K562 (cell line): ENCODE measurements at places on chromosomes 13 and 19. TPM values are rescaled to one million over a fixed set of nuclear protein-coding genes. Genes with fewer than 3 reads are reported as not detected.

- no peak for DNase-seq
- H3K27me3 ChIP-seq: no peaks in the 10 kb centered on the region
- H3K4me3 ChIP-seq: no peak overlapping the region
- no peaks in the 10 kb centered on the region for H3K36me3 ChIP-seq
- no peak overlapping the region for H3K27ac ChIP-seq
Measured at GRCh38 chr13:42485272-42485671, 88.7 kb upstream of the TNFSF11 start.

Gene GNG7
- polyA plus RNA-seq: 0.07 TPM in 1 of 2 replicates, not detected in the other

DNA sequence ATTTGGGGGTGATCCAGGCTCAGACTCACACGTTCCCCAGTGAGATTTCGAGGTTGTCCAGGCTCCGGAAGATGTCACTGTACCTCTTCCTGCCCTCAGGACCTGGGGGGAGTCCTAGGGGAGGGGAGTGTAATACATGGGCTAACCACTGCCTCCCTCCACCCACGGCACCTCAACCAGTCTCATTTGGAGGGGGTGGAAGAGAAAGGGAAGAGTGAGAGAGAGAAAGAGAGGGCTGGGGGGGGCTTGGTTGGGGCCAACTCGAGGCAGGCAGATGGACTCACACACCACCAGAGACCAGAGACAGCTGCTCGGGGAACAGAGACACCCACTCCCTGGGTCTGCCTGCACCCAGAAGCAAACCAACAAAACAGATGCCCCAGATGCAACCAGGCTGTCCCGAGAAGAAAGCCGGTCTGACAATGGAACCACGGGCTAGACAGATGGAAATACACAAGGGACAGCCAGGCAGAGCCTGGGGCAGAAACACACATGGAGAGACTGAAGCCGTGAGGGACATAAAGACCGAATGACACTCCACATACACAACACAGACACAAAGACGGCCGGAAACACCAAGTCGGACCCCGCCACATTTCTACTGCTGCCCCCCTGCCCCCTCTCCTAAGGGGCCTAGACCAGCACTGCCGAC lies 825 bp downstream of the GMIP start:
- H3K4me3 ChIP-seq: peak overlapping the region; percentile 84
- H3K27ac ChIP-seq: peak overlapping the region; percentile 75
- DNase-seq: peak; percentile 16
- peaks cover 3% of the 10 kb centered on the region; the same call in 1 of the 3 replicates for H3K4me1 ChIP-seq
- H3K36me3 ChIP-seq: peaks cover 35% of the 10 kb centered on the region; the same call in 2 of the 3 replicates

Gene FOXA3
- 5.0 and 6.7 TPM in 2 replicates for polyA plus RNA-seq

DNA sequence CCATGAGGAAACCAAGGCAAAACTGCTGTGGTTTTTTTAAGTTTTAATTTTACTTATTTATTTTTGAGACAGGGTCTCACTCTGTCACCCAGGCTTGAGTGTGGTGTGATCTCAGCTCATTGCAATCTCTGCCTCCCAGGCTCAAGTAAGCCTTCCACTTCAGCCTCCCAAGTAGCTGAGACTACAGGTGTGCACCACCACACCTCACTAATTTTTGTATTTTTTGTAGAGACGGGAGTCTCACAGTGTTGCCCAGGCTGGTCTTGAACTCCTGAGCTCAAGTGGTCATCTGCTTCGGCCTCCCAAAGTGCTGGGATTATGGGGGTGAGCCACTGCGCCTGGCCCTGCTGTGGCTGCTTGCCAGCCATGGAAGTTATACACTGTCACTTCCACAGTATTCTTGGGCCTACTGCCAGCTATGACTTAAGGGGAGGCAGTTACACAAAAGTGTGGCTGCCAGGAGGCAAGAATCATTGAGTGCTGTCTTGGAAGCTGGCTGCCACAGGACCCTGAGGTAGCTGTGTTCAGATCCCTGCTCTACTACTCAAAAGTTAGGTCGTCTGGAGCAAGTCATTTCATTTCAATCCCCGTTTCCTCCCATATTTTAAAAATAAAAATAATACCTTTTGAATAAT lies 12.7 kb downstream of the FARP1 start:
- no peaks in the 10 kb centered on the region for H3K27me3 ChIP-seq
- no peaks in the 10 kb centered on the region for H3K36me3 ChIP-seq
- DNase-seq: no peak
- no peak overlapping the region for H3K4me3 ChIP-seq

GRCh38 chr13:95367309-95367843 lies 66.1 kb upstream of the ABCC4 start:
- no peak overlapping the region for H3K4me3 ChIP-seq
- no peak for DNase-seq
- no peaks in the 10 kb centered on the region for H3K4me1 ChIP-seq
- no peaks in the 10 kb centered on the region for H3K36me3 ChIP-seq

Gene GRIN3B
- polyA plus RNA-seq: 0.15 and 0.19 TPM in 2 replicates

DNA sequence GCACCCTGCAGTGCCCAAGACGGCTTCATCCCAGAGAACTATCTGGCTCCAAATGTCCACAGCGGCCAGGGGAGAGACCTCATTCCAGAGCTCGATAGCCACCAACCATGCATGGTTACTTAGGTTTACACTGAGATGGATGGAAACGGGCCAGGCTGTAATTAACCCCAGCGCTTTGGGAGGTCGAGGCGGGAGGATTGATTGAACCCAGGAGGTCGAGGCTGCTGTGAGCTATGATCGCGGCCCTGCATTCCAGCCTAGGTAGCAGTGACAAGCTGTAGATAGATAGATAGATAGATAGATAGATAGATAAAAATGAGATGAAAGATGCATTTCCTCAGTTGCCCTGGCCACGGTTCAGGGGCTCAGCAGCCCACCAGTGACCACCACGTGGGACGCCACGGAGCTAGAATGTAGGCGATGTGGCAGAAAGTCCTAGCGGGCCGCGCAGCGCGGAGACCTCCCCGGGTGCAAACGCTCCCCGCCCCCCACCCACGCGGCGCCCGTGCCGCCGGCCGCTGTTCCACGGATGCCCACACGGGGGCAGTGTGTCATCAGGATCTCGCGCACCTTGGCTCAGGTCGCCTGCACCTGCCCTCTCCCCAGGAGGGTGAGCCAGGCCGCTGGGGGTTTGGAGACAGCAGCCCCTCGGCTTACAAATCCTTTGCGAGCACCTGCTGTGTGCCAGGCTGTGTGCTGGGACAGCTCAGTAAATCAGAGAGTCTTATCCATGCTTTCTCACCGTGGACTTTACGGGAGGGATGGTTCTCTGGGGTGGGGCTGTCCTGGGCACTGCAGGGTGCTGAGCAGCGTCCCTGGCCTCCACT lies 13.5 kb upstream of the TLE5 start:
- peaks cover 8% of the 10 kb centered on the region; the same call in 1 of the 3 replicates for H3K4me1 ChIP-seq
- peak; percentile 83 for DNase-seq
- no peak overlapping the region for H3K4me3 ChIP-seq
- H3K27me3 ChIP-seq: no peaks in the 10 kb centered on the region
- H3K27ac ChIP-seq: no peak overlapping the region

- H3K27me3 ChIP-seq: no peaks in the 10 kb centered on the region
- peaks cover 4% of the 10 kb centered on the region; the same call in 2 of the 3 replicates for H3K4me1 ChIP-seq
- no peaks in the 10 kb centered on the region for H3K36me3 ChIP-seq
- DNase-seq: no peak
- H3K4me3 ChIP-seq: no peak overlapping the region
- no peak overlapping the region for H3K27ac ChIP-seq
Measured at GRCh38 chr13:46063292-46063691, 10.7 kb upstream of the ZC3H13 start.

Gene CGB2
- not detected in 2 replicates for polyA plus RNA-seq

GRCh38 chr19:3404324-3405260 lies 38.2 kb downstream of the NFIC start:
- H3K4me3 ChIP-seq: no peak overlapping the region
- no peaks in the 10 kb centered on the region for H3K27me3 ChIP-seq
- no peaks in the 10 kb centered on the region for H3K4me1 ChIP-seq

DNA sequence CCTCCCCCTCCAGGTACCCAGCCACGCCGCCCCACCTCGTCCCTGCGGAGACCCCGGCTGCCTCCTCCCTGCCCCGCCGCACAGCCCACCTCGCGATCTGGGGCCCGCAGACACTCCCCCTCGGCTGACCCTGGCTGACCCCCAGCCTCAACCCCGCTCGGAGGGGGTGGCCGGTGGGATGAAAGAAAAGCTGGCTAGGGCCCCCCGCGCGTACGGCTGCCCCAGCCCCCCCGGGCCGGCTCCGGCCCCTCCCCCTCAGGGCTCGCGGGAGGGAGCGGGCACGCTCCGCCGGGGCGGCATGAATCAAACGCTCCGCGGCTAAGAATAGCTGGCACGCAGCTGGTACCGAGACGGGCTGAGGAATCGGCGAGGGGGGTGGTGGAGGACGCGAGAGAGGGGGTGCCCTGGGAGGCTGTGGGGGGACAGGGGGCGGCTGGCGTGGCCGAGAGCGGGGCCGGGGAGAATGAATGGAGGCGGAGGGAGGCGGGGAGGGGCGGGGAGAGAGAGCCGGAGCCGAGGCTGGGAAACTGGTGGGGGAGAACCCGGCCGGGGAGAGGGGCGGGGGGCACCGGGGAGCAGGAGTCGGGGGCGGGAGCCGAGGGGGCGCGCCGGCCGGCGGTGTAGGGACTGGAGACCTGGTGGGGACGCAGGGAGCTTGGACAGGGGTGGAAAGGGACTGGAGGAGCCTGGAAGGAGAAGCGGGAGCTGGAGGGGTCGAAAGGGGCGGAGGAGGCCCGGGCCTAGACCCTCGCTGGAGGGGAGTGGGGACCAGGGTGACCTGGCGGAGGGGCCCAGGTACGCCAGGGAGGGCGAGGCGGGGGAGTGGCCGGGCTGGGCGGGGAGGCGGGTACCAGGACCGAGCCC lies 1.1 kb downstream of the SHANK1 start:
- H3K27ac ChIP-seq: no peak overlapping the region
- H3K4me1 ChIP-seq: peaks cover 54% of the 10 kb centered on the region

- H3K36me3 ChIP-seq: no peaks in the 10 kb centered on the region
- no peak overlapping the region for H3K4me3 ChIP-seq
- no peak overlapping the region for H3K27ac ChIP-seq
- no peaks in the 10 kb centered on the region for H3K27me3 ChIP-seq
Measured at GRCh38 chr13:77522444-77522843, 13.1 kb upstream of the SCEL start.

Gene CASP14
- polyA plus RNA-seq: not detected in 2 replicates

- no peak overlapping the region for H3K4me3 ChIP-seq
- no peak overlapping the region for H3K27ac ChIP-seq
- H3K27me3 ChIP-seq: no peaks in the 10 kb centered on the region
- no peaks in the 10 kb centered on the region for H3K4me1 ChIP-seq
Measured at GRCh38 chr13:91510058-91510457, 111.6 kb downstream of the GPC5 start.

DNA sequence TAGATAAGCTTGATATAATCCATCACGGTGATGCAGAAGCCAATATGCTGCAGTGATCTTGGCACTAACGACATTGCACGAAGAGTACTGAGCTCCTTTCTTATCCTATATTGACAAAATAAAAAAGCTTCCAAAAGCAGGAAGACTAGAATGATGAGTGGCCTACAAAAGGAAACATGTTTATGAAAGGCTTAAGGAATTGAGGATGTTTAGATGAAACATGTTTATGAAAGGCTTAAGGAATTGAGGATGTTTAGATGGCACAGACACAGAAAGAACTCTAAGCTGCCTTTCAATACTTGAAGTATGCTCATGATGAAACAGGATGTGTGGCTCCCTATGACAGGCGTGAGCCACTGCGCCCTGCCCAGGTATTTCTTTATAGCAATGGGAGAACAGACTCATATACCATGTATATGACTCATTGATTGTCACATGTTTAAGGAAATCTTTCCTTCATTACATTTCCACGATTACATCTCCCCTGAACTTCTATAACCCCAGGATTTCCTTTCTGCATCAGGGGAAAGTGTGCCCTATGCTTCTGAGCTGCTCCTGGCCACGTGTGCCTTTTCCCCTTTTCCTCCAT lies 690.8 kb upstream of the ARGLU1 start:
- no peak for DNase-seq
- H3K4me3 ChIP-seq: no peak overlapping the region
- H3K27me3 ChIP-seq: no peaks in the 10 kb centered on the region
